Peyer's patch (tissue), 4 donors: ENCODE measurements at places on chromosomes 6 and 20.

DNA sequence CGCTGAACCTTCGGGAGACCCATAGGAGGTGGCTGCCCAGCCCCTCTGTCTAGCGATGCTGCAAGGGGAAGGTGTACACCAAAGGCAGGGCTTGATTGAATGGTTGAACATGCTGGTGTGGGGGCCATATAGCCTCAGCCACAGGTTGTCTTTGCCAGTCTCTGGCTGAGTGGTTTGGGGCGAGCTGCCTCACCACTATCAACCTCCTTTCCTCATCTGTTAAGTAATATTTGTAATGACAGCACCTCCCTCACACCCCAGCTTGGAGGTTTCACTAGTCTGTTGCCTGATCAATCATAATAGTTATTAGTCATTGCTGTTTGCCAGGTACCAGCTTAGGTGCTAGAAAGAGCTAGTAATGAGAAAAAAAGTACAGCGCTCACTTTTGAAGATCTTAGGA, 11.8 kb upstream of the ZNF831 start:
- no peak for DNase-seq

- DNase-seq = no peak
Measured at GRCh38 chr6:52337633-52338290, 24.2 kb upstream of the PAQR8 start.

DNA sequence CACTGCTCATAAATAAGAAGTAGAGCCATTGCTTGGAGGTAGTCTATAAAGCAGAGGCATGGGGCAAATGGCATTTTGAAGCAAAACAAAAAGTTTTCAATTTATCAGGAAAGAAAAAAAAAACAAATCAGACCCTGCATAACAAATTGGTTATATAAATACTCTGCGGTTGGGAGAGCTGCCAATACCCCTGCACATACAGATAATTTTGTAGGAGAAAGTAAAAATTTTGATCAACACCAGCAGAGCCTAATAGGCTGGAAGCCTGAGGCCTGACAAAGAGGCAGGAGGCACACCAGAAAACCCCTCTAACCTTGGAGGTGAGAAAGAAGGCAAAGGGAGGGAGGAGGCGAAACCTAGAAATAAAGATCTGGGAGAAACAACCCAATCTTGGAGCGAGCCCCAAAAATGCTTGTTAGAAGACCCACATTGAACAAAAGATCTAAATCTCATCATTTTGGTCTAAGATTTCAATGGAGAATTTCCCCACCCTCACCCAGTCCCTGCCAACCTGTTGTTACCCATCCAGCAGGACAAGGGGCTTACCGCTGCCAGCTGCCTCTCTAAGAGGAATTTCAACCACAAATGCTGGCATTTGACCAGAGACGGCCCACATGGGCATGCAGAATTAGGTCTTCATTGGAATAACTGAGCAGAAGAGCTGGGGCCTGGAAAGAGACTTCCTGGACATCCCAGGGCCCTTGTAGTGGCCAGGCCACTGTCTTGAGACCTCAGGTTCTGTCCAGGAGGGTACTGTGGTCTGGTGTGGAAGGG, 28.4 kb downstream of the FOXA2 start:
- no peak for DNase-seq

DNA sequence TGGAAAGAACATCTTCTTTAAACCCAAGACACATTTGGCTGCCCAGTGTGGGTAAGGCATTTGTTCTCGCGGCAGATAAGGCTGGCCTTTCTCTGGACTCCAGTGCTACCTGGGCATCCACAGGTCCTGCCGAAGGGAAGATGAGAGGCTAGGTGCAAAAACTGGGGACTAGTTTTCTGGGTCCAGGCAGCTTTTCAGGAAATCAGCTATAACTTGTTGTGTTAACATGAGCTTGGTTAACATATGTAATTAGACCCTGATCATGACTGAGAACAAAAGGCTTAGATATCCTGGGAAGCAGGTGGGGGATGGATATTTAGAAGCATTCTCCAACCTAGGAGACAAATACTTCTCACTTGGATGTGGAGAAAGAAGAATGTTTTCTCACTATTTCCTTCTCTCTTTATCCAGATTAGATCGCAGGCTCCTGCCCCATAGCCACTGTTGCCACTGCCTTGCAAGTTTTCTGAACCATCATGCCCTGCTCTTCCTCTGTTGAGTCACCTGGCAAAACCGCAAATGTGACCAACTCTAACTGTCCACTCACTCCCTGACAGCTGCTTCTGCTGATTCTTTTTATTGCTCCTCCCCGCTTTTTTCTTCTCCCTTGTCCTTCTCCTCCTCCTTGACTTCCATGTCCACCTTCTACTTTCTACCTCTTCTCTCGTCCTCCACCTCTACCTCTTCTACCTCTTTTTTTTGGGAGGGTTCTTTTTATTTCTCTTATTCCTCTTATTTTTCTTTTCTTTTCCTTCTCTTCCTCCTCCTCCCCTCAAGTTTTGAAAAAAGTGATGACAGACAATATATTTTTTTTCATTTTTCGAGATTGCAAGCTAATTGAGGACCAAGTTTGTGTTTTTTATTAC, 258.1 kb downstream of the UTRN start:
- no peak for DNase-seq

GRCh38 chr20:23368316-23369071, 6.5 kb downstream of the GZF1 start:
- no peak for DNase-seq

DNA sequence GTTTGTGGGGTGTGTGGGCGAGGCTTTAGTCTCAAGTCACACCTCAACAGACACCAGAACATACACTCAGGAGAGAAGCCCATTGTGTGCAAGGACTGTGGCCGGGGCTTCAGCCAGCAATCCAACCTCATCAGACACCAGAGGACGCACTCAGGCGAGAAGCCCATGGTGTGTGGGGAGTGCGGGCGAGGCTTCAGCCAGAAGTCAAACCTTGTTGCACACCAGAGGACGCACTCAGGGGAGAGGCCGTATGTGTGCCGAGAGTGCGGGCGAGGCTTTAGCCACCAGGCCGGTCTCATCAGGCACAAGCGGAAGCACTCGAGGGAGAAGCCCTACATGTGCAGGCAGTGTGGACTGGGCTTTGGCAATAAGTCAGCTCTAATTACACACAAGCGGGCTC, 27.8 kb downstream of the ZNF133 start:
- no peak for DNase-seq

- DNase-seq = no peak
Measured at GRCh38 chr6:42259841-42260395, 42.3 kb upstream of the MRPS10 start.

- DNase-seq = no peak
Measured at GRCh38 chr6:143441680-143442545, 8.6 kb downstream of the ADAT2 start.

DNA sequence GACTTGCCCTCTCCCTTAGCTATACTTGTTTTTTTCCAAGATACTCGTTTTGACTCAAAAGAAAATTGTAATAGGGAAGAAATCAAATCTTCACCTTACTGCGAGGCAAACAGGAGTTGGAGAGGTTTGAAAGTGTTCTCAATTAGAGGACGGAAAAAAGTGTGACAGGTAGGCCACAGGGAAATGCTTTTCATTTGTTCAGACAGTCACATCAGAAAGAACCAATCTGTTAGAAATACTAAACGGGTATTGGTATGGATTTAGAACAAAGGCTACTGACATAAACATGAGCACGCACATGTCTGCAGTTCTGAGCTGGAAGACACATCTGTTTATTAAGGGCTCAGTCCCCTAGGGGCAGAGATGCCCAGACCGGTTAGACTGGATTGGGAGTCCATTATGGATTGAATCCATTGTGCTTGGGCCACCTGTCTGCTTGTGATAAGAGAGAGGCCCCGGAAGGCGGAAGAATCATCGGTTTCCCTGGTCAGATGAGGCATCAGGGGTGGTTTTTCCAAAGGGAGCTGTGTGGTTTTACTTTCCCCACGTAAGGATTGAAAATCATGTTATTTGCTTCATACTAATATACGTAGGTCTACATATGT, 220.9 kb upstream of the MYLIP start:
- no peak for DNase-seq

DNA sequence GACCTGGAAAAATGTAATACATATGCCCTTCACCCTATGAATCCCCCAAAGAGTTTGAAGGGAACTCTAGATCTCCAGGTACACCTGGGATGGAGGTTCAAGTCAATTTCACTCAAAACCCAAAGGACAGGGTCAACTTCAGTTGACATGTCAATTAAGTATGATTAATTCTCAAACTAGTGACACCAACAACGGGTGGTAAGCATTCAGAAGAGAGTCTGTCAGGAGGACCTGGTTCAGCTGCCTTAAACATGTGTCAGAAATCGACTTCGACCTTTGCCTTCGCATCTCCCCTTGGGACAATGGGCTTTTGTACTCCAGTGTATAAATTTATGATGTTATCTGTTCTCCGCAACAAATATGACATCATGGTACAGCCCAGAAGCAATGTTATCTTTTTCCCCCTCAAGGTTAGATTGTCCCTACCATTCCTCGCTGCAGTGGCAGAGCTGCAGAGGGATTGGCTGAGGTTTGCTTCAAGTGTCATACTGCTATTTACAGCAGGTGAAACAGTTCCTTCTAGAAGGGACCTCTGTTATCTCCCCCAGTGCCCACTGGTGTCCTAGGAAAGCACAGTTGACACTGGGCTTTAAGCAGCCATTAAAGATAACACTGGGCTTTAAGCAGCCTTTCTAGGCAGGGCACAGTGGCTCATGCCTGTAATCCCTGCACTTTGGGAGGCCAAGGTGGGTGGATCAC, 94.7 kb upstream of the SNX9 start:
- DNase-seq = no peak

DNA sequence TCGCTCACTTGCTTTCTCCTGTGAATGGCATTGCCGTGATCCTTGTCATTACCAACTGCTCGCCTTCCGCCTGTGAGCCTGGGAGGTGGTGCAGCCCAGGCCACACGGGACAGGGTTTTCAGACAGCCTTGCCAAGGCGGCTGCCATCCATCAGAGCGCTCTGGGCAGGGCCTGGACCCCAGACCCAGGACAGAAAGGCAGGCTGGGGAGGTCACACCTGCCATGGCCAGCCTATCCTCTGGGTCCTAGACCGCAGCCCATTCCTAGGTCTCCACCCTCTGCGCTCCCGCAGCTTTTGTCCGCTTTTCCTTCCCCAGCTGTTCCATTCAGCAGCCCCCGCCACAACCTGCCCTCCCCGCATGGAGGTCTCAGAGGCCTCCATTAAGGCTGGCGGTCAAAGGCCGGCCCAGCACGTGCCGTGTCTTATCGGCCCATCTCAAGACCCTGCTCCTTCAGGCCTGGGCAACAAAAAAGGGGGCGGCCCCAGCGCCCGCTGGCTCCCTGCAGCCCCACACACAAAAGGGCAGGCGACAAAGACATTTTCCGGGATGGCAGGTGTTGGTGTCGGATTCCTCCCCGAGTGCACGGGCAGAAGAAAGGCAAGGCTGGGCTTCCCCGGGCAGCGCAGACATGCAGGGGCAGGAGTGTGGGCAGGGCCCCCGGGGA, 28.1 kb downstream of the INSM1 start:
- no peak for DNase-seq

- DNase-seq = no peak
Measured at GRCh38 chr6:43489277-43490072, 12.1 kb downstream of the TJAP1 start.

- DNase-seq = no peak
Measured at GRCh38 chr6:108051481-108051880, 23.1 kb downstream of the OSTM1 start.

- no peak for DNase-seq
Measured at GRCh38 chr20:45061244-45061643, 39.7 kb downstream of the KCNS1 start.

DNA sequence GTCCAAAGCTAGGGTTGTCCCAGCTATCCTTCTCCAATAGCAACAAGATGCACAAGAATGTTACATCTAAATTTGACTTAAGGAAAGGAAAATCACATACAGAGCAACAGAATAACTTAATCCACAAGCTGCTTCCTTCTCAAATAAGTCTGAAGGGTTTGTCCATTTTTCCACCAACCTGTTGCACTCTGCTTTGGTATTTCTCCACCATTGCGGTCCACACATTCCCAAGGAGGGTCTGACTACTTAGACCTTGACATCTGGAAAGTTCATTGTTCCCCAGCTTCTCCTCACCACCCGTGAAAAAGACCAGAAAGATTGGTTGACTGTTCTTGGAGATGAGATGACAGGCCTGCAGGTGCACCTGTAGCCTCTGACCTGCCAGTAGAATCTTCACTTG, 72.5 kb downstream of the PDSS2 start:
- no peak for DNase-seq

DNA sequence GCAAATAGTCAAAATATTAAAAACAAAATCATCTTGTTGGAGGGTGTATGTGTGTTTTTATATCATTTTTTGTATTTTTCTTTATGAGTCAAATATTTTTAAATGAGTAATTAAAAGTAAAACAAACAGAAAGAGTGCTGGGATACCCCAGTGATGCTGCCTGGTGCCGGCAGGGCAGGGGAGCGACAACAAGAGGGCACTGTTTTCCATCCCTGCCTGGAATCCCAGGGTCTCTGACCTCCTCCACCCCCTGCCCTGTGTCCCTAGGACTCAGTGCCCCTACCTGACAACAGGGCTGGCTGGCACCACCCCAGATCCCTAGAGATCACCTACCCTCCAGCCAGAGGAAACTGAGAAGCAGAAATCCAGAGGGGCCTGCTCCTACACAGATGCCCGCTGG, 41.9 kb upstream of the HMGA1 start:
- DNase-seq = no peak

GRCh38 chr6:128521282-128521632, 858 bp upstream of the PTPRK start:
- DNase-seq = no peak

DNA sequence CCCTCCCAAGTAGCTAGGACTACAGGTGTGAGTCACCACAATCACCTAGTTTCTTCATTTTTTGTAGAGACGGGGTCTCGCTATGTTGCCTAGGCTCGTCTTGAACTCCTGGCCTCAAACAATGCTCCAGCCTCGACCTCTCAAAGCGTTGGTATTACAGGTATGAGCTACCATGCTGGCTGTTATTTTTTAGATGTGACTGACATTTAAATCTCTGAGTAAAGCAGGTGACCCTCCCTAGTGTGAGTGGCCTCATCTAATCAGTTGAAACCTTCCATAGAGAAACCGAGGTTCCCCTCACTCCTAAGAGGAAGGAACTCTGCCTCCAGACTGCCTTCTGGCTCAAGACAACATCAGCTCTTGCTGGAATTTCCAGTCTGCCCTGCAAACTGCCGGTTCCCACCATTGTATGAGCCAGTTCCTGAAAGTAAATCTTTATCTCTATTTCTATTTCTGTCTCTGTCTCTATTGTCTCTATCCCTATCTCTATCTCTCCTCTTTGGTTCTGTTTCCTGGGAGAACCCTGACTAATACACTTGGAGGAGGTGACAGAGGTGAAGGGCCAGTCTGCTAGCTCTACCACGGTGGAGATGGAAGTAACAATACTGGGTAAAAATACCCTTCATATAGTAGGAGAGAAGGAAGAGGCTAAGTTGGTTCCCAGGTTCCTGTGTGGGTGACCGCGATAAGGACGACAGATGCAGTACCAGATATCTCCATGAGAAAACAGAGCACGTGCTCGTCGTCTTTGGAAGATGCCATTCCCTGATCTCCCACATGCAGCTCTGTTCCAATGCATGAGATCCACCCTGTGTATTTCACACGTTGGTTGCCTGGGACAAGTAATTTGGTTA, 81.0 kb downstream of the MYB start:
- DNase-seq = no peak

DNA sequence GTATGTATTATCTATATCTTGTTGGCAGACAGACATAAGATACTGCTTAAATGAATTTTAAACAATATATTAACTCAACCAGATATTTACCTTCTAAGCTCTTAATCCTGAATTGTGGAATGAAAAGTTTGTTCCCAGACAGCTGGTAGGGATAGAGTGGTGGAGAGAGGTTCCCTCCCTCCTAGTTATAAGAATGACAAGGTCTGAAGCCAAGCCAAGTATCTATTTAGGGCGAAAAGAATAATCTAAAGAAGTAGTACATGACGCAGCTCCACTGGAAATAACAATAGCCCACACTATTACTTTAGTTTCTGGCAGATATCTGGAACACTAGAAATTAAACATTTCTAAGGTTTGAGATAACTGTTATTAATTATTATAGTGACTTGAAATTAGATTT, 104.3 kb downstream of the AHI1 start:
- DNase-seq = no peak
